Stimulated activated CD4-positive, alpha-beta T cell treated with anti-CD3 and anti-CD28 coated beads, Interleukin-1b, Interleukin-23, amount 100 ng/mL, for 1 hour (primary cell): ENCODE measurements at places on chromosomes 4 and X.

GRCh38 chr4:110510955-110511544 is 35.1 kb downstream of the ENPEP start:
- DNase-seq, result no peak

GRCh38 chrX:6732101-6732500 is 197.2 kb upstream of the VCX3A start:
- DNase-seq, result no peak

GRCh38 chrX:19195243-19195610 is 73.0 kb upstream of the ADGRG2 start:
- DNase-seq, result no peak

GRCh38 chr4:153950100-153950979 is 161.5 kb upstream of the SFRP2 start:
- DNase-seq, result no peak

GRCh38 chrX:46978341-46979291 is 66.4 kb downstream of the JADE3 start:
- DNase-seq, result peak; percentile 51

- DNase-seq, result no peak
Measured at GRCh38 chrX:40922307-40922706, 162.9 kb upstream of the USP9X start.

GRCh38 chrX:641671-642435 is 11.3 kb downstream of the SHOX start:
- no peak for DNase-seq

DNA sequence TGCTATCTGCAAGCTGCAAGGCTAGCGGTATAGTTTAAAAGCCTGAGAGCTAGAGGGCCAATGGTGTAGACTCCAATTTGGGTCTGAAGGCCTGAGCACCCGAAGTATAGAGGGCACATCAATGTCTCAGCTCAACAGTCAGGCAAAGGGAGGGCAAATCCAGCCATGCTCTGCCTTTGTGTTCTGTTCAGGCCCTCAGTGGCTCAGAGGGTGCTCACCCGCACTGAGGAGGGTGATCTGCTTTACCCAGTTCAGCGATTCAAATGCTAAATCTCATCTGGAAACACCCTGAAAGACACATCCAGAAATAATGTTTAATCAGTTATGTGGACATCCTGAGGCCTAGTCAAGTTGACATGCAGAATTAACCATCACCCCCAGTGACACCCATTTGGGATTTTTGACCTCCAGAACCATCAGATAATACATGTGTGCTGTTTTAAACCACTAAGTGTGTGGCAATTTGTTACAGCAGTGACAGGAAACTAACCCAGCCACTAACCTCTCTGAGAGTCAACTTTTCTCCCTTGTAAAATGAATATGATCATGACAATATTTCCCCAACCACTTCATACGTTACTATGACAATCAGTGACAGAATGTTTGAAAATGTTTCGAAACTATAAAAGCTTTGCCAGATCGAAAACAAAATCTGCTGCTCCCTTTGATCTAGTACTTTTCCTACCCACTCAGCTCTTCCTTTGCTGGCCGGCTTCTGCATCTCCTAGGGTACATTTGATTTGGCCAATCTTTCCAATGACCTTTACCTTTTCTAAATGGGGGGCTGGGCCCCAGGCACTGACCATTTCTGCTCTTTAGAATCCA is 8.4 kb upstream of the TBL1X start:
- no peak for DNase-seq
